ENCODE measurements at places on chromosomes 1 and 21.

GRCh38 chr1:205376739-205377138 lies 20.0 kb upstream of the KLHDC8A start:
- DNase-seq, result no peak

DNA sequence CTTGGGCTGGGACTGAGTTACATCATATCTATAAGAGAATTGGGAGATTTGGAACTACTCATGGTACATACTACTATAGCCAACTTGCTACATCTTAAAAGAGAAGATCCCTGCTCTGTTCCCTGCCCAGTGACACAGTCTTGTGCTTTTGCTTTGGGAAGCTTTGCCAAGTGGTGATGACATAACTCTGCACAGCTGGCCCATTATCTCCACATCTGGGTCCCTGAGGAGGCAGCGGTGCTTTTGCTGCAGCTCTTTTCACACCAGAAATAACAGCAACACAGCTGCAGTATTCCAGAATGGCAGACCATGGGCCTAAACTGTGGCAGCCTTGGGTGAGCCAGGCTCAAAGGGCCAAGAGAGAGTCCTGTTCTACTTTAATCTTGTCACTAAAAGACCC lies 296.0 kb downstream of the HHAT start:
- no peak for DNase-seq

DNA sequence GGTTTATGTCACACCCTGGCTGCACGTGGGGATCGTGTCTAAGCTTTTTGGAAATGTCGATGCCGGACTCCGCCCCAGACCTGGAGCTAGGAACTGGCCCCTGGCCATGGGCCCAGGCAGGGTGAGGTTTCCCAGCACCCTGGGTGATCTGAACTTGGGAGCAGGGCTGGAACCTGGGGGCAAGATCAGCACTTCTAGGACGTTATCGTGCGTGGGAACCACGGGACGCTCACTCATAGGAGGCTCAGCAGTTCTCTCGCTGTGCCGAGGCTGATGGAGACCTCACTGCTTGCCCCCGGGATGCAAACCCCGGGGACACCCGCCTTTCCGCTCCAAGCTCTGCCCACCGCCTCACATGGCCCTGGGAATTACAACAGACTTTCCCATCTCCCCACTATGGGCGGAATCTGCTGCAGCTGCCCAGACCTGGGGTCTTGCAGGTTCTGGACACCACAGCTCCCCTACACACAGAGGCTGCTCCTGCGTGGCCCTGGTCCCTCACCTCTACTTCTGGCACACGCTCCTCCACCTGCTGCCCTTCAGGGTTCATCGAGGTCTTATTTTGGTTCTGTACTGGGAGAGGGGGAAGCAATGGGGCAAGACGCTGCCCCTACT lies 35.9 kb downstream of the COL18A1 start:
- DNase-seq, result no peak

- no peak for DNase-seq
Observed at GRCh38 chr1:201019321-201019977, 4.1 kb downstream of the KIF21B start.

GRCh38 chr1:115547696-115548095 lies 94.1 kb upstream of the VANGL1 start:
- no peak for DNase-seq

DNA sequence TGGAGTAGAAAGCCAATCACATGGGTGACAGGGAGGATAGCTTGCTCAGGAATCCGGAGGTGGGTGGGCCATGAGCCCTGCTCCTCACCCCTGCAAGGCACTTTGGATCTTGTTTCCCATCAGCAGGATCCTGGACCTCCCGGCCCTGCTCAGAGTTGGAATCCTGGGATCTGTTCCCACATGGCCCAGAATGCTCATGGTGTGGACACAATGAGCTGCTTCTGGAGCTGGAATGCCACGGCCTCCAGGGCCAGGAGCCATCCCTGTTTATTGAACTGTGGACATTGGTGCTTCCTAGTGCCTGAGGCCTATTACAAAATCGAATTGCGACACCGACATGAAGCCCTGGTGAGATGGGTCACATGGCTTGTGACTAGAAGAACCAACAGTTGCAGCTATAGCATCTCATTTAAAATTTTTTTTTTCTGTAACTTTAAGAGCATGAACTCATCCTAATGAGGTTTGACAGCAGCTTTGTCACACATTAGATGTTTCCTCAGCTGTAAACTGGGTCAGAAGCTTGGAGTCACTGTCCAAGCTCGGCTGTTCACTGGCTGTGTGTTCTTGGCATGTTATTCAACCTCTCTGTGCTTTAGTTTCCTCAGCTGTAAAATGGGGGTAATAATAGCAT lies 40.4 kb upstream of the GOLT1A start:
- no peak for DNase-seq

DNA sequence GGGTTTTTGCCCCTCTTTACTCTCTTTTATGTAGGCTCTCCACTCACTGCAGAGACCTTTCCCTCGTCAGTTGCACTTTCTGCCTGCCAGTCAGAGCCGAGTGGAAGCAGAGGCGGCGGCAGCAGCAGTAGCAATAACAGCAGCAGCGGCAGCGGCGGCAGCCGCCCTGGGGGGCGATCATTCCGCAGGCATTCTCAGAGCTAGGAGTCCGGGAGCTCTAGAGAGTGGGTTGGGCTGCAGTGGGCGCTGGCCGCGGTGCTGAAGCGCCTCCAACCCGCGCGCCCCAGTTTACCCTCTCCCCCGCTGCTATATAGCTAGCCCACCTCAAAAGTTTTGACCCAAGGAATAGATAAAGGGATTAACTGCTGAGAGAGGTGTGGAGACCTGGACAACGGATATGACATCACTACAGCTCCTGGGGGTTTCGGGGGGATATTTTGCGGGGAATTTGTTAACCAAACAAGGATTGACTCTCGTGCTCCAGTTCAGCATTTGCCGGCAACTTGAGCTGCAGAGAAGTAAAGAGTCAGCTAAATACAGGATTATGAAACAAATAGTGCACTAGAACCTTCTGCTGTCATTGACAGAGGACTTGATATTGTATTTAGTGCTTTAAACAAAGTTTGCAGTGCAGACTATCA lies at the start of gene OLFM3:
Gene OLFM3 (minus strand): TSS at position 102 of the 641 bp plus-strand sequence.
- no peak for DNase-seq

GRCh38 chr1:54774820-54775498 lies 10.6 kb upstream of the PARS2 start:
- DNase-seq, result no peak

DNA sequence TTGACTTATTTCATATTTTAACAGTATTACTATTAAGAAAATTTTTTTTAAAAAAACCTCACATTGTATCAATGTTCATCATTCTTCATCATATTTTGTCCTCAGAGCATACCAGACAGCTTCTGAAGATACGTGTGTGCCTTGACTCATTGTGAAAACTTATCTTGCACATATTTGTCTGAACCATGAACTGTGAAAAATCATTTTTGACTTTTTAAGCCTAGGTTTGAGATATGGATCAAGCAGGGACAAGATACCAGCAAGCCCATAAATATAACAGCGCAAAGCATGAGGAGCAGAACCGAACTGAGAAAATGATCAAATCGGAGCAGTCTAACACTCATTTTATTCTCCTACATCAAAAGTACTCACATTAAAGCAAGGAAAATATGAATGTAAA lies 506.0 kb downstream of the BRINP3 start:
- DNase-seq, result no peak

DNA sequence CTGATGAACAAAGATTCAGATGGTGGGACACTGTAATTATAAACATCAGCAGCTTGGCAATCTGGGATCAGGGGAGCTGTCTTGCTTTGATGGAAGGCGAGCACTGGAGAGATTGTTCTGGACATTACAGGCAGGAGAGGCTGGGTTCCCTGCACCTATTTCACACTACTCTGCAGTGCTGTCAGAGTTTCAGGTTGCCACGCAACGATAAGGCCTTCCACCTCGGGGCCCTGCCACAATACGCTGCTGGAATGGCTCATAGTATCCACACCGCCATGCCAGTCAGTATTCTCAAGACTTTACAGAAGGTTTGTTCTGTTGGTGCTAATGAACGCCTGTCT lies 96.8 kb downstream of the GLIS1 start:
- DNase-seq, result no peak

- DNase-seq, result no peak
Observed at GRCh38 chr21:36910581-36911307, 55.7 kb downstream of the HLCS start.

- no peak for DNase-seq
Observed at GRCh38 chr1:201461645-201462441, 7.1 kb downstream of the PHLDA3 start.

- no peak for DNase-seq
Observed at GRCh38 chr1:193448682-193449461, 262.5 kb upstream of the B3GALT2 start.

- no peak for DNase-seq
Observed at GRCh38 chr1:31063631-31064030, 1.9 kb downstream of the PUM1 start.

- no peak for DNase-seq
Observed at GRCh38 chr1:56180520-56181190, 398.7 kb downstream of the PLPP3 start.

- no peak for DNase-seq
Observed at GRCh38 chr1:65176056-65176450, 28.1 kb downstream of the AK4 start.

- DNase-seq, result no peak
Observed at GRCh38 chr1:167166690-167167075, 54.0 kb upstream of the POU2F1 start.

GRCh38 chr1:1200876-1201810 lies 5.2 kb downstream of the TNFRSF18 start:
- no peak for DNase-seq

DNA sequence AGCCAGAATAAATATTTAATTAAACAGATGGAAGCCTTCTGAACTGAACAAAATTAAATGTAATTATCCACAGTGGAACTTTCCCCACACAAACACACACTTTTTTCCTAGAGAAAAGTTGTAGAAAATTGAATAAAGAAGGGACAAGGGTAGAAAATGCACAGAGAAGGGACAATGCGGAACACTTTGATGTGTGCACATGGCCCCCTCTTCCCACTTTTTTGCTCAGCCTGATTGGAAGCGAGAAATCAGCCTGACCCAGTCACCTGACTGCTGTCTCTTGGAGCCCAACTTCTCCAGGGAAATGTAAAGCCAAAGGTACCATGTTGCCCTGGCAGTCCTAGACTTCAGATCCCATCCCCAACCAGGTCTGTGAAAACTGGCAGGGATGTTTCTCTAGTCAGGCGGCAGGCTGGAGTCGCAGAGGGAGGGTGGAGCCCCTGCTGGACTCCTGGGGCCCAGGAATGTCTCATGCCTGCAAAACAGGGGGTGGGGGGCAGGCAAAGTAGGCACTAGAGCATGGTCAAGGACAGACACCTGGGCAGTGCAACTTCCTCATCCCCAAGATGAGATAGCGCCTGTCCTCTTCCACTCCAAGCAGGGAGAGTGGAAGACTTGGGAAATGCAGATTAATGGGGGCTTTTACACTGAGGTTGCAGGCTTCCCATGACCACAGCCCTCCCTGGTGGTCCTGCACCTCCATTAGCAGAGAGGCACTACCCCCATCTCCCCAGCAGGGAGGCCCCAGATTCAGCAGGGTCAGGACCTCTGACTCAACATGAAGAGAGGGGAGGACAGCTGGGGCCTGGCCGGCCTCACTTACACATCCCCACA lies 2.8 kb downstream of the CERS2 start:
- no peak for DNase-seq

GRCh38 chr1:162855461-162856150 lies 5.4 kb downstream of the CCDC190 start:
- no peak for DNase-seq

GRCh38 chr1:160640359-160641123 lies 6.3 kb downstream of the SLAMF1 start:
- no peak for DNase-seq

GRCh38 chr1:16209132-16209846 lies 3.2 kb downstream of the ARHGEF19 start:
- no peak for DNase-seq

- no peak for DNase-seq
Observed at GRCh38 chr21:41763398-41763931, 3.4 kb downstream of the RIPK4 start.

Data from NCI-H2081 treated with DMSO at 0.1 percent for 48 hours (cell line).